ENCODE measurements at places on chromosomes 11 and 22.

- no peak for DNase-seq
Measured at GRCh38 chr11:85896876-85897275, 41.7 kb downstream of the CCDC83 start.

DNA sequence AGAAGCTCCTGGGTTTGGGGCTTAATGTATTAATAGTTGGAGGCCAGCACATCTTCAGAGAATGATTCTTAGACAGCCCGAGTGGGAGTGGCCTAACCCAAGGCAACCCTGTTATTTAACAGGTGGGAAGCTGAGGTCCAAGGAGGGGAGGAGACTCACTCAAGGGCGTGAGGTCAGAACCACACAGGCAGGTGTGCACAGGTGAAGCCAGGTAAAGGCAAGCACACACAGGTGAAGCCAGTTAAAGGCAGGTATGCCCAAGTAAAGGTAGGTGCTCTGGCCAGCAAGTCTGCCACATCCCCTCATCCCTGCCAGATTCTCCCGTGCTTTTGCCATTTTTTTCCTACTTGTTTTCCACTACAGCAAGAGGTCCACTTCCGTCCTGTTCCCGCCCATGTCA is 2.9 kb upstream of the SHANK2 start:
- DNase-seq = no peak

DNA sequence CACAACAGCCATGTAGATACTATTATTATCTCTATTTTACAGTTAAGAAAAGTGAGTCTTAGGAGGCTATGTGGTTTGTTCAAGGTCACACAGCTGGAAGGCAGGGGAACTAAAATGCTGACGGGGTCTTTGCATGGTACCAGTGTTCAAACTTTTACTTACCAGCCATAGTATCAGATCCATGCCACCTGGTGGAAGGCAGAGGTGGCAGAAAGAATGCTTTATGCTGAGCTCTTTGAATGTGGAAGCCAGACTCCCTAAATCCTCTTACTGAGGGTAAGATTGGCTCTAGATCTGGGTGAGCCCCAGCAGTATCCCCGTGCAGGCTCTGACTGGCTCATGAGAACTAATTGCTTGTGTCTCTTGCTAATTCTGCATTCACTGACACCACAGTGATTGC is 54.3 kb upstream of the NAV2 start:
- DNase-seq = no peak

GRCh38 chr22:19149047-19149883 is 827 bp downstream of the GSC2 start:
- no peak for DNase-seq

GRCh38 chr11:14029971-14030920 is 67.7 kb downstream of the SPON1 start:
- no peak for DNase-seq

DNA sequence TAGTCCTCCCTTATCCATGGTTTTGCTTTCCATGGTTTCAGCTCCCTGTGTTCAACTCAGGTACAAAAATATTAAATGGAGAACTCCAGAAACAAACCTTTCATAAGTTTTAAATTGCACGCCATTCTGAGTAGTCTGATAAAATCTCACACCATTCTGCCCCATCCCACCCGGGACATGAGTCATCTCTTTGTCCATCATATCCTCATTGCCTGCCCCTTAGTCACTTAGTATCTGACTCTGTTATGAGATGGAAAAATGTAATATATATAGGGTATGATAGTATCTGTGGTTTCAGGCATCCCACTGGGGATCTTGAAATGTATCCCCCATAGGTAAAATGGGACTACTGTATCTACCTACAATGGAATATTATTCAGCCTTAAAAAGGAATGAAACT is 35.5 kb upstream of the FGF3 start:
- DNase-seq = no peak

Measured in posterior cingulate gyrus (tissue), 11 donors.